MCF 10A (cell line): ENCODE measurements at places on chromosomes 11 and 22.

DNA sequence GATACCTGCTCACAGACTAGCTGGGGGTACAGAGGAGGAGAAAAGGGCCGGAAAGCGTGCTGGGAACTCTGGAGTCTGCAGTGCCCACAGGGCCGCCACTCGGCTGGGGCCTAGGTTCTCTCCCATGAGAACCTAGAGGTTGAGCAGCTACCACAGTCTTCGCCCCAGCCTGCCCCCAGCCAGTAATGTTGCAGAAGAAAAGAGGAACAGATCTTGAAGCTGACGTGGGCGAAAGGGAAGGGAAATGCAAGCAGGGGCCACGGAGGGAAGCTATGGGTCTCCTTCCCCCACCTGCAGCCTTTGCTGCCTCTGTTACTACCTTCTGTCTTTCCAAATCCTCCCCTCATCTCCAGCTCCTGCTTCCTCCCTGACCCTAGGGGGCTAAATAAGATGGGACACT lies 28.8 kb upstream of the P2RY2 start:
- peaks cover 62% of the 10 kb centered on the region for H3K4me1 ChIP-seq
- no peaks in the 10 kb centered on the region for H3K27me3 ChIP-seq
- peaks cover 6% of the 10 kb centered on the region for H3K36me3 ChIP-seq
- no peak overlapping the region for H3K27ac ChIP-seq
- no peak for DNase-seq

DNA sequence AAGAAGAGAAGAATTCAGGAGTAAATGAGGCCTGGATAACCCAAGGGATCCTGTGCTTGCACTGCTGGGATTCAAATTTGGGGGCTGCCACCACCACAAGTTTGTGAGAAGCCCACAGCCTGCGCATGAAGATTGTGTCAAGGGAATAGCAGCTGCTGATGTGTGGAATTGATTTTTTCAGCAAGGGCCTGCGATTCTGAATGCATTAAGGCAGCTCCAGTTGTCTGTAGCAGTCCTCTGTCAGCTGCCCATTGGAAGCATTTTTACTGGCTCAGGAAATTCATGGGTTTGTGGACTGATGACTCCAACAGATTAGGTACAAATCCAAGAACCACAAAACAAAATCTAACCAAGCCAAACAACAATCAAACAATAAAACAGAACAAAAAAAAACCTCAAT lies 14.0 kb downstream of the ARVCF start:
- H3K4me3 ChIP-seq, result no peak overlapping the region
- H3K36me3 ChIP-seq, result no peaks in the 10 kb centered on the region
- no peaks in the 10 kb centered on the region for H3K4me1 ChIP-seq

GRCh38 chr11:79940974-79941735 lies 500.3 kb upstream of the TENM4 start:
- H3K36me3 ChIP-seq, result no peaks in the 10 kb centered on the region
- no peaks in the 10 kb centered on the region for H3K27me3 ChIP-seq
- H3K4me1 ChIP-seq, result peaks cover 7% of the 10 kb centered on the region
- H3K27ac ChIP-seq, result no peak overlapping the region
- H3K4me3 ChIP-seq, result no peak overlapping the region

- H3K27ac ChIP-seq, result no peak overlapping the region
- no peak overlapping the region for H3K4me3 ChIP-seq
- no peaks in the 10 kb centered on the region for H3K27me3 ChIP-seq
- H3K36me3 ChIP-seq, result no peaks in the 10 kb centered on the region
- peaks cover 22% of the 10 kb centered on the region for H3K4me1 ChIP-seq
These were observed 99.1 kb downstream of the CD44 start for GRCh38 chr11:35237860-35238715.

- H3K36me3 ChIP-seq, result no peaks in the 10 kb centered on the region
- peaks cover 4% of the 10 kb centered on the region for H3K4me1 ChIP-seq
- no peak overlapping the region for H3K4me3 ChIP-seq
- H3K27ac ChIP-seq, result no peak overlapping the region
- no peaks in the 10 kb centered on the region for H3K27me3 ChIP-seq
These were observed 3.0 kb downstream of the ME3 start for GRCh38 chr11:86669424-86669823.

- no peaks in the 10 kb centered on the region for H3K36me3 ChIP-seq
- peak overlapping the region; percentile 68 for H3K4me3 ChIP-seq
- no peaks in the 10 kb centered on the region for H3K4me1 ChIP-seq
- H3K27ac ChIP-seq, result no peak overlapping the region
- H3K27me3 ChIP-seq, result peaks cover 11% of the 10 kb centered on the region
- peak; percentile 43 for DNase-seq
These were observed 673 bp upstream of the MYO7A start for GRCh38 chr11:77127235-77127911.

GRCh38 chr22:25514436-25515180 lies 49.9 kb upstream of the GRK3 start:
- no peak overlapping the region for H3K27ac ChIP-seq
- no peaks in the 10 kb centered on the region for H3K4me1 ChIP-seq
- no peak overlapping the region for H3K4me3 ChIP-seq
- DNase-seq, result peak; percentile 20

- peaks cover 24% of the 10 kb centered on the region for H3K27me3 ChIP-seq
- H3K36me3 ChIP-seq, result no peaks in the 10 kb centered on the region
- peak; percentile 86 for DNase-seq
- no peak overlapping the region for H3K4me3 ChIP-seq
- no peak overlapping the region for H3K27ac ChIP-seq
- H3K4me1 ChIP-seq, result peaks cover 6% of the 10 kb centered on the region
These were observed 17.3 kb upstream of the SLC29A2 start for GRCh38 chr11:66388780-66389386.

- no peak overlapping the region for H3K27ac ChIP-seq
- no peak overlapping the region for H3K4me3 ChIP-seq
- DNase-seq, result no peak
- H3K36me3 ChIP-seq, result no peaks in the 10 kb centered on the region
- H3K4me1 ChIP-seq, result no peaks in the 10 kb centered on the region
These were observed 41.7 kb downstream of the KCNJ4 start for GRCh38 chr22:38413085-38414008.

DNA sequence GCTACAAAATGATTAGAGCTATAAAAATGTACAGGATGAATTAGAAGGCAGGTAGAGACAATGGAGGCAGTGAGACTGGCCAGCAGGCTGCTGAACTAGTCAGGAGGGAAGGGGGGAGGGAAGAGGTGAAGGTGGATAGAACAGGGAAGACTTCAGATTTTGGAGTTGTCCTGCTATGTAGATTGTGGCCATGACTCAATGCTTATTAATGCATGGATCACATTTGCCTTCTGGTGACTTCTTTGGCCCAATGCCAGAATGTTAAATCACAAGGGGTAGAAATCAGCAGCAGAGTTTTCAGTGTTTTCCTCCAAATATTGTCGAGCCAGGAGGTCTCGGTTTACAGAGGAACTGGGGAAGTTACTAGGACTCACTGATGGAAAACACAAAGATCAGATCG lies 346.6 kb downstream of the AASDHPPT start:
- peak; percentile 72 for DNase-seq
- H3K4me1 ChIP-seq, result peaks cover 19% of the 10 kb centered on the region
- H3K27me3 ChIP-seq, result no peaks in the 10 kb centered on the region
- H3K4me3 ChIP-seq, result no peak overlapping the region
- no peaks in the 10 kb centered on the region for H3K36me3 ChIP-seq

DNA sequence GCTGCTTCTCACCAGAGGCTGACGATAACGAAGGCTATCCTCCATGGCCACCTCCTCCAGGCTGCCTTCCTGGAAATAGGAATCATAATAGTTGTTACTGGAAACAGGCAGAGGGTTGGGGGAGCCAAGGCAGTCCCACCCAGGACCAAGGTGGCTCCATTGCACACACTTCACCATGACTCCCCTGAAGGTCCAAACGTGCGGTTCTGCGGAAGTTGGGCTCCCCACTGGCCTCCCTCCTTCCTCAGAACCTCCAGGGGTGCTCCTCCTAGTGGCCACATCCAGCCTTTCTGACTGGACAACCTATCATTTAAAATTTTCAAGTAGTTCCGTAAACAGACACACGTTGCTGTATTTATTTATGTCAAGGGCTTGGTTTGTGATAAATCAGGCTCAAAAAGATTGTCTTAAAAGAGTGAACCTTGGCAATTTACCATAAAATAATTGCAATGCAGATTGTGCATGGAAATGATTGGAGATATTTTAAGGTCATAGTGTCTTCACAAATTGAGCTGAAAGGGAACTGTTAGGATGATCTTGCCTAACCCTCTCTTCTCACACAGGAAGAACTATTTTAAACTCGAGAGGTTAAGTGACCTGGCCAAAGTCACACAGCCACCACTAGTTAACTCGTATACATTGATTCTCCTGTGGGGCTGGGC lies 1.4 kb upstream of the TCN2 start:
- no peak overlapping the region for H3K4me3 ChIP-seq
- no peaks in the 10 kb centered on the region for H3K27me3 ChIP-seq
- H3K4me1 ChIP-seq, result peaks cover 9% of the 10 kb centered on the region
- DNase-seq, result peak; percentile 59

- H3K4me3 ChIP-seq, result peak overlapping the region; percentile 69
- peaks cover 24% of the 10 kb centered on the region for H3K4me1 ChIP-seq
- no peak for DNase-seq
- no peaks in the 10 kb centered on the region for H3K36me3 ChIP-seq
These were observed 97.9 kb upstream of the CD44 start for GRCh38 chr11:35041070-35041554.

DNA sequence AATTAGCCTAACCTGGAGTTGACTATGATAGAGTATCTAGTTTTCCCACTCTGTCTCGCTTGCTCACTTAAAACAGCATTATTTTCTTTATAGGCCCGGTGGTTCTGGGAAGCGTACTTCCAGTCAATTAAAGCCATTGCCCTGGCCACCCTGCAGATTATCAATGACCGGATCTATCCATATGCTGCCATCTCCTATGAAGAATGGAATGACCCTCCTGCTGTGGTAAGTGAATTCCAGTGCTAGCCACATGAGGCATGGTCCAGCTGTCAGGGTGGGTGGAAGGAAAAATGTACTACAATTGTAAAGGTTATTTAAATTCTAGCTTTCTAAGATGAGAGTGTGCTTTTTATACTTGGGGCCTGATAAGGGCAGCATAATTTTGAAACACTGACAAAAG lies 76.0 kb downstream of the EXT2 start:
- no peak overlapping the region for H3K27ac ChIP-seq
- H3K4me1 ChIP-seq, result no peaks in the 10 kb centered on the region
- DNase-seq, result no peak
- H3K27me3 ChIP-seq, result no peaks in the 10 kb centered on the region

DNA sequence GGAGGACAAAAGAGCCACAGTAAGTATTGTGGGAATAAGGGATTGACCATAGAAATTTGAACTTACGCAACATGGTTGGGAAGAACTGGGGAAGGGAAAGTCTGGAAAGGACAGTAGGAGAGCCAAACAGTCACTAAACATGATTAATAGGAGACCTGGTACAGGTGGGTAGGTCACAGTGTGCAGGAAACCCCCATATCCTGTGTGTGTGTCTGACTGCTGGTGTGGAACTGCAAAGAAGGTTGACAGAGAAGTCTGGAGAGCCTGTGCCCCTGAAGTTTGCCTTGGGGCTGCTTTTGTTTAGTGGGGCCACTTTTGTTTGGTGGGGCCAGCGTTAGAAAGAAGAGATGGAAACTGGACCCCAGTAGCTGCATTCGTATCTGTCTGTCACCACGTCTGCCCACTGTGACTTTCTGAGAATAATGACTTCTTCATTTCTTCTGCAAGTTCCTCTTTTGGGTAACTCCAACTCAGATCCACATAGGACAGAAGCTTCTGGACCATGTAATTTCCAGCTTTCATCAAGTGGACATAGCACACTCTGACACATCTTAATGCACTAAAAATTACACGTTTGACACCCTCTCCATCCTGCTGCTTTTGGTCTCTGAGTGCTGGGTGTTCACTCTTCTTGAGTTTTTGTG lies 126.8 kb upstream of the RAG2 start:
- peaks cover 23% of the 10 kb centered on the region for H3K27me3 ChIP-seq
- peaks cover 5% of the 10 kb centered on the region for H3K36me3 ChIP-seq
- no peak overlapping the region for H3K4me3 ChIP-seq
- no peak overlapping the region for H3K27ac ChIP-seq
- no peak for DNase-seq

DNA sequence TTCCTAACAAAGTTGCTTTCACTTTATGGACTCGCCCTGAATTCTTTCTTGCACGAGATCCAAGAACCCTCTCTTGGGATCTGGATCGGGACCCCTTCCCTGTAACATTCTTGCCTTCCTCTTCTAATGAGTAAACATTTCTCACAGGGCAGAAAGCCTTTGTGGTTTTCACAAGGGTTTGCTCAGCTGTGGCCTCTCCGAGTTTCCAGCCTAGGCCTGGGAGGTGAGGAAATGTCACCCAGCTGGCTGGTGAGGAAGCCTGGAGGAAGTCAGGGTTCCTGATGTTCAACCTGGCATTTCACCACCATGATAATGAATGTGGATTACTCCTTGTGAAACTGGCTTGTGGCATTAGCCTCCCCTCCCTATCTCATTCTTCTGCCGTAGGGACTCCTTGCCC lies 224.9 kb downstream of the DSCAML1 start:
- peaks cover 46% of the 10 kb centered on the region for H3K27me3 ChIP-seq
- no peak overlapping the region for H3K27ac ChIP-seq
- no peak overlapping the region for H3K4me3 ChIP-seq
- no peaks in the 10 kb centered on the region for H3K36me3 ChIP-seq

GRCh38 chr11:64834723-64835615 lies 9.5 kb downstream of the CDC42BPG start:
- H3K27me3 ChIP-seq, result no peaks in the 10 kb centered on the region
- H3K4me3 ChIP-seq, result peak overlapping the region; percentile 60
- H3K27ac ChIP-seq, result peak overlapping the region; percentile 28
- peak; percentile 87 for DNase-seq

DNA sequence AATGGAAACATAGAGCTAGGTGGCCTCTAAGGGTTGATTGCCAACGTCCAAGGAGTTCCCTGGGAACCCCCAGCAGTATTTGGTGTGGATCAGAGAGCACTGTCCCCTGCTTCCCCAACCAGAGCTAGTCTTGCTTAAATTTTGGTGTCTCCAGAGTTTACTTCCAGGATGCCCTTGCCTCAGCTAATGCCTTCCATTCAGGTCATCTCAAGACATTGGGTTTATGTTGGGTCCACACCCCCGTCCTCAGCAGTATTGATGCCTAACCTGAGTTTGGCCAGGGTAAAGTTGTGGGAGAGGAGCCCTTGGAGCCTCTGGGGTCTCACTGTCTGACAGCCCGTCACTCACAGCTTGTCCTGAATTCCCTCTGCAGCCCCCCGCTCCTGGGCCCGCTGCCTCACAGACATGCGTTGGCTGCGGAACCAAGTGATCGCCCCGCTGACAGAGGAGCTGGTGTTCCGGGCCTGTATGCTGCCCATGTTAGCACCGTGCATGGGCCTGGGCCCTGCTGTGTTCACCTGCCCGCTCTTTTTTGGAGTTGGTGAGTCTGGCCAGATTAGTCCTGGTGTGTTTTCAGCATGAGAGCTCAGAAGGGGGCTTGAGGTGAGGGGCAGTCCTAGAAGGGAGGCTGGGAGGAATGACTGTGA lies 1.4 kb downstream of the RCE1 start:
- peak overlapping the region; percentile 94 for H3K27ac ChIP-seq
- H3K4me1 ChIP-seq, result peaks cover 28% of the 10 kb centered on the region
- no peak for DNase-seq
- no peaks in the 10 kb centered on the region for H3K27me3 ChIP-seq
- H3K36me3 ChIP-seq, result peaks cover 75% of the 10 kb centered on the region
